Non-pigmented ciliary epithelial cell (primary cell): ENCODE measurements at places on chromosomes 5 and 9.

DNA sequence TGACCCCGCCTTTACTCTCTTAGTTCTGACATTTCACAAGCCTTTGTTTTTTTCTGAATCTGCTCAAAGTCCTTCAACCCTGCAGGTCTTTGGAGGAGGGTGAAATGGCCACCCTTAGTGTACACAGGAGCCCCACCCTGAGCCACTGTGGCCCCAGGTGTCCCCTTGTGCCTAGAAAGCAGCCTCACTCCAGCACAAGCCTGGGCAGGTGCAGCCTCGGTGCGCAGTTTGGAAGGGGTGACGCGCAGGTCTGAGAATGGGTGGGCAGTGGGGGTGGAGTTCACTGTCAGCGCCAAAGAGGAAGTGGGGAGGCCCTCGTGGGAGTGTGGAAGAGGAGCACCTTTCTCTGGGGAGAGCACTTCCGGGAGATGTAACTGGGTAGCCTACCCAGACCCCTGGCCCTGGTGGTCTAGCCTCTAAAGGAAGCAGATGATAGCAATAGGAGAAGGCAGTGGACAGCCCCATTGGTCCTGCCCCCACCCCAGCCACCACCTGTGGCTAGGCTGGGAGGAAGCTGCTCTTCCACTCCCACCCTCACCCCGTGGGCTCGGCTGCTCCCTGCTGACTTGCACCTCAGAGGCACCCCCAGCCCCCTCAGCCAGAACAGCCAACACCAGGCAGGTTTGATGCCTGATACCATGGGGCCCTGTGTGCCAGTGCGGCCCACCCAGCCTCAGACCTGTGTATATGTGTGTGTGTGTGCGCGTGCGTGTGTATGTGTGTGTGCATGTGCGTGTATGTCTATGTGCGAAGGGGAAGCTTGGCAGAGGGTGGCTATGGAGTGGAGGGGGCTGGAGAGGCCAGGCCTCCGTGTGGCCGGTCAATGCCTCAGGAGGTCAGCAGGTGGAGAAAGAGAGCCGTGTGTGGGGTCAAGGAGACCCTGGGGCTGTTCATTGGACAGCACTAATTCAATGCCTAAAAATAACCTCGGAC, 16.8 kb upstream of the DAB2IP start:
- DNase-seq = no peak

GRCh38 chr5:95734906-95735305, 3.8 kb downstream of the RHOBTB3 start:
- DNase-seq = no peak

GRCh38 chr5:135207866-135208265, 173.8 kb upstream of the PITX1 start:
- DNase-seq = no peak

DNA sequence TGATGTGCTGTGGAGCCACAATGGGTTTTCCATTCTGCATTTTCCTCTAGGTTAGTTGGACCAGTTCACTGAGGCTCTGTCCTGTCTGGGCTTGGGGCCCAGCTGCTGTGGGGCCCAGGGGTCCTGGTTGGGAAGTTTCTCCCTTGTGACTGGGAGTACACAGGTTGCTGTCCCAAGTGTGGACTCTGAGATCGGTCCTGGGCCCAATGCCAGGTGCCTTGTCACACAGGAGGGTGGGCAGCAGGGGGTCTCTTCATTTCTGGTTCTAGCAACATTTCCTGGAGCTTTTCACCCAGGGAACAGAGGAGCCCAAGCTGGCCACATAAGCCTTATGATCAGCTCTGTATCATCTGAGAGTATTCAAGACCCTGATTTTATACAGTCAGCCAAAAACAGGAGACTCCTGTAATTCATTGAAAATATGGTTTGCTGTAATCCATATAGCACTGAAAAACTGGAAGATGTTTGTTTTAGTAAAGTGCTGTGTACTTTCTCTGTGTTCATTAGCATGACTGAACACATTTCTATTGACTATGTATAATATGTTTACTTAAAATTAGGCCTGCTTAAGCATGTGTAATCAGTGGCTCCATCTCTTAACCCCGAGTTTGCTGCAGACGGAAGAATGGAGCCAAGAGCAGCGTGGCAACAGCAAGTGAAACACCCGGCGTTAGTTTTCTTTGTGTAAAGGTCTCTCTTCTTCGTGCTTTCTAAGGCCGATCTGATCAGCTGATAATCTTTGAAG, 62.5 kb downstream of the MVB12B start:
- no peak for DNase-seq

GRCh38 chr9:91048749-91049148, 247.1 kb downstream of the SYK start:
- no peak for DNase-seq

DNA sequence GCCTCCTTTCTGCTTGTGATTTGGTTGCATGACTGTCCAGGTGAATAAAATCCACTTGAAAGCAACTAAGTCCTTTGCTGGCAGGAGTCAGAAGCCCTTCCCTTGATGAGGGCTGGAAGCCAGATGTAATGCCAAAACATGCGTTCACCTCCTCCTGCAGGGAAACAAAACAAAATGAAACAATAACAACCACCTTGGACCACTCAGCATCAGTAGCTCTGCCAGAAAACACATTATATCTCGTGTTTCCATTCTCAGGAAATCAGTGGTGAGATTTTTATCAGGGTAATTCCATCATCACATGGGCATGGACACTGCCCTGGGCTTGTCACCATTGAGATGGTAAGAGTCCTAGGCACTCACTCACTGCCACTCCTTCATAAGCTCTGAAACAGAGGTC, 350.3 kb upstream of the ACTBL2 start:
- DNase-seq = no peak

- DNase-seq = no peak
Measured at GRCh38 chr5:57174128-57174889, 450 bp downstream of the GPBP1 start.
